NCI-H1694 (cell line): ENCODE measurements at places on chromosomes 4 and X.

DNA sequence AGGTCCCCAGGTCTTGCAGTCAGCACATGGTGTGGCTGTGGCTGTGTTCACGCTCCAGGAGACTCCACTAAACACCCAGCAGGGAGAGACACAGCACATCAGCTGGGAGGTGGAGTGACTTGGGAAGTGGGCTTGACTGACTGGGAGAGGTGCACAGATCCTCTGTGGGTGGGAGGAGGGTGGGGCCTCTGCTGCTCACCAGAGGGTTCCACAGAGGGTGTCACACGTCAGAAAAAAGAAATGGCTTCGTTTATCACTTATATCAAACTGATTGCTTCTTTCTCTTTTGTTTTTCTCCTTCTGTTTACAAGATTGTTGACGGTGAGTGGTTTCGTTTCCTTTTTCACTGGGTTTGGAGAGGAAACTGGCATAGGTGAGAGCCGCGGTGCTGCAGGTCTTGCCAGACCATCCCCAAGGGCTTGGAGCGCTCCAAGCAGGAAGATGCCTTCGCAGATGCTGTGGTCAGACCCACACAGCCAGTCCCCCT lies 24.8 kb upstream of the FAM193A start:
- no peak for DNase-seq

DNA sequence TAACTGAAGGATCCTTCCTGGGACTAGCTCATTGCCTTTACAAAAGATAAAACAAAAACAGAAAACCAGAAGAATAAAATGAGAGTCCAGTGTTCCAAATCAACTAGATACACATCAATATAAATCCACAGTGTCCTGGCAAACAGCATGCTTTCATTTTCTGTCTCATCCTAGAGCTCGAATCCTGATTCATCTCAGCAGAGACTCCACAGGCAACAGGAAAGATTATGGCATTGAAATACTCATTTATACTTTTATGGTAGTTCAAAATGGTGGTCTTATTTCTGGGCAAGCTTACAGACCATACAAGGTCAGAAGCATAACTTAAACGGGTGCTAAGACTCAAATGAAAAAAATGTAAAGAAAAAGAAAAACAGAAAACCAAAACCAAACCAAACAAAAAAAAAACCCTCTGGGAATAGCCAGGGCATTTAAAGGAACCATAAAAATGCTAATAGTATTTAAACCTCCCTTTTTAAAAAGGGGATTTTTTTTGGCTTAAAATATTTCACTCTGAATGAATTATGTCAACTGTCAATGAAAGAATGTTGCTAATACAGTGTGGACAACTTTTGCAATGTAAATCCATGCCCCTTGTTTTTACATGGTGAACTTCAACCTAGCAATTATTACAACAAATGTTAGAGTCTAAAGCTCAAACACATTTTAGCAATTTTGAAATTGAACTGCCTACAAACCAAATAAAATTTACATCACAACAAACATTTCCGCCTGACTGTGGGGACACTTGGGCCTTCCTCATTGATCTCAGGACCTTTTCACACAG lies 57.9 kb downstream of the GPR101 start:
- DNase-seq: no peak

GRCh38 chrX:136272325-136272724 lies 21.1 kb upstream of the MAP7D3 start:
- DNase-seq: no peak

DNA sequence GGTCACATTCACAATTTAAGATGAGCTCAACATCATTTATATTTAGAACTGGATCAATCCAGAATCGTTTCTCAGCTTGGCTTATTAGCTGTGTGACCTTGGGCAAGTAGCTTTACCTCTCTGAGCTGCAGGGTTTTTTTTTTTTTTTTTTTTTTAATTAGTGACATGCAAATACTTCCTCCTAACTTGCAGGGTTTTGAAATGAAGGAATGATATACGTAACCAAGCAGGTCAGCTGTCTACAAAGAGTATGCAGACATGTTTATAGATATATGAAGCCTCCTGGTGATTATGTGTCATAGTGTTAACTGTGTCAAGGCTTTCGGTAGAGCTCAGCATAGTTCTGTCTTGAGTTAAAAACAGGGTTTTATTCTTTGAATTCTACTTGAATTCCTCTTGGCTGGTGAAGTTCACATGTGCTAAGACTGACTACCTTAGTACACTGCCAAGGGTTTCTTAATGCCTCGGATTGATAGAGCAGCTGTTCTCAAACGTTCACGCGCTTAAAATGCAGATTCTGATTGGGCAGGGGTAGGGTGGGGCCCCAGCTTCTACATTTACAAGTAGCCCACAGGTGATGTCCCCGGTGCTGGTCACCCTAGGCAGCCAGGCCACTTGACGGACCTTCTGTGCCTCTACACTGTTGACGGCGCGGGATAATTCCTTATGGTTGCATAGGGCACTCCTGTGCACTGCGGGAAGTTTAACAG lies 654 bp upstream of the STS start:
- no peak for DNase-seq

DNA sequence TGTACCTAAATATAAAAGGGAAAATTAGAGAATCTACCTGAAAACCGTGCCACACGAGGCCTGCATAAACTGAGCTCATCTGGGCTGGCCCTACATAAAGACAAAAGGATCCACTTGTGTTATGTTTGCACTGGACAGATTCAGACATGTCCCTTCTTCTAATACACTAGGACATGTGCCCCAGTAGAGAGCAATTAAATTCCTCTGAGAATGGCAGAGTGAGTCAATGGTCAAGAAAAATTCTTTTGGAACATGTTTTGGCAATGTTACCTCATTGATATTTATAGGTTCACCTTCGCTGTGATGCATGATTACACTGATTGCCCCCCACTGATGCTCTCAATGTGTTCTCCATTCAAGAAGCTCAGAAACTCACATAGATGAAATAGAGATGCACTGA lies 95.2 kb downstream of the MANBA start:
- no peak for DNase-seq

DNA sequence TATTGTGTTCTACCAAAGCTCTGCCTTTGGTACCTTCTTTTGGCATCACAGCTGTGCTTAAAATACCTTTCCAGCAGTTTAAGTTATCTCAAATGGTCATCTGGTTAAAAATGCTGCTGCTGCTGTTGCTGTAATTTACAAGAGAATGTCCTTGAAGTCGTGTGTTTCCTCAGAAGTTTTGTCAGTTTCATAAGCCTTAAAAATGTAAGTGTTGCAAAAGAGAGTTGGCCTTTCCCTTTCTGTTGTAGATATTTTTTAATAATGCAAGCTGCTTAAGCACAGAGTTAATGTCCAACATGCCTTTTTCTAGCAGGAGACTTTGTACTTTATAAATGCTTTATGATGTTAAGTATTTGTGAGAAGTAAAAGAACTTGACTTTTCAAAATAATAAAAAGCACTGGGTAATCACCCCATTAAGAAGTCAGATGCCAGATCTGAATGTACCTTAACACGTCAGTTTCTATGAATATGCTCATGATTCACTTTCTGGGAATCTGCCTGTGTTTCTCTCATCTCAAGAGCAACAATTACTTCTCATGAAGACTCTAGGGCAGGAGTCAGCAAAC lies 35.3 kb upstream of the TENM3 start:
- DNase-seq: no peak

GRCh38 chr4:142383354-142383753 lies 462.7 kb downstream of the INPP4B start:
- no peak for DNase-seq

DNA sequence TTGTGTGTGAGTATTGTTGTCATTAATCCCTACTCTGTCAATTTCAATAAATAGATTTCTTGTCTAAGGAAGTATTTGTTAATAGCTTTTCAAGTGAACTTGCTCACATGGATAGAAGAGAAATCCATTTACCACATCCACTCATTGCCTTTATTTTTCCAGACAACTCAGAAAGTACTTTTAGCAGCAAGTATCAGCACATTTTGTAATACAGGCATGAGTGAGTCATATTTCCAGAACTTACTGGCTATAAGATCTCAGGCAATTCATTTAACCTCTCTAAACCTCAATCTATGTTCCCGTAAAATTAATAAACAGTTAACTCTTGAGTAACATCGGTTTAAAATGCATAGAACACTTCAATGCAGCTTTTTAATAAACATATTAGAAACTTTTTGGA lies 317.9 kb upstream of the PCDH7 start:
- DNase-seq: no peak

DNA sequence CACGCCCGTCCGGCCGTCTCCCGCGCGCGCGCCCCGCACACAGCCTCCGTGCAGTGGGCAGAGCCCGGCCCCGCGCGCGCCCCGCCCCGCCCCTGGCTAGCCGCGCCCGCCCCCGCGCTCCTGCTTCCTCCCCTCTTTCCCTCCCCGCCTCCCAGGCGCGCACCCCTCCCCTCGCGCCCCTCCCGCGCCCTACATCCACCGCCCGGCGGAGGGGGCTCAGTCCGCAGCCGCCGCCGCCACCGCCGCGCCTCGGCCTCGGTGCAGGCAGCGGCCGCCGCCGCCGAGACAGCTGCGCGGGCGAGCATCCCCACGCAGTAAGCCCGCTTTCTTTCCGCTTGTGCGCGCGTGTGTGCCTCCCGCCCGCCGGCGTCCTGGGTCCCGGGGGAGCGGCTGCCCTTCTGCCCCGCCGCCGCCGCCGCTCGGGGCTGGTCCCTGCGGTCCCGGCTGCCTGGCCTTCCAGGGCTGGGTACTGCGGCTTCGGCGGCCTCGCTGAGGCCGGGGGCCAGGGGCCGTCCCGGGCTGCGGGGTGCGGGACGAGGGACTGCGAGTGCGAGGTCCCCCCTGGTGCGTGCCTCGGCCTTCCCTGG lies at the start of gene FHL1:
TSS of gene FHL1 (plus strand) at position 219 of the 587 bp plus-strand sequence.
- peak; percentile 26 for DNase-seq

DNA sequence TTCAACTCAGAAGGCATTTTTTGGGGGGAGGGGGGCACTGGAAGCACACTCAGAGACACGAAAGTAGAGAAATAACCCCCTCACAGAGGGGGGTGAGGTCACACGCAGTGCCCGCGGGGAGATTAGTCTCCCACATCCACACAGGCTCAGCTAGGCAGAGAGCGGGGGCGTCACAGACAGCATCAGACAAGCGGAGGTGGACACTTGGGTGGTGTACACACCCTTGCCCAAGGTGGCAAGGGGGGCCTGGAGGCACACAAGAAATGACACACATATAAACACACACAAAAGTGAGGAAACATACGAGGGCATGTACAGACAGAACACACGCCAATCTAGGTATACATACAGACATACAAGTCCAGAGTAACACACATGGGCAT lies 637 bp upstream of the SYN1 start:
- no peak for DNase-seq

- no peak for DNase-seq
These were observed 59.8 kb downstream of the MRPL1 start for GRCh38 chr4:77922158-77923094.

- no peak for DNase-seq
These were observed 3.6 kb upstream of the TMEM271 start for GRCh38 chr4:579543-580175.

- no peak for DNase-seq
These were observed 105.6 kb downstream of the IRF2 start for GRCh38 chr4:184368731-184369130.

DNA sequence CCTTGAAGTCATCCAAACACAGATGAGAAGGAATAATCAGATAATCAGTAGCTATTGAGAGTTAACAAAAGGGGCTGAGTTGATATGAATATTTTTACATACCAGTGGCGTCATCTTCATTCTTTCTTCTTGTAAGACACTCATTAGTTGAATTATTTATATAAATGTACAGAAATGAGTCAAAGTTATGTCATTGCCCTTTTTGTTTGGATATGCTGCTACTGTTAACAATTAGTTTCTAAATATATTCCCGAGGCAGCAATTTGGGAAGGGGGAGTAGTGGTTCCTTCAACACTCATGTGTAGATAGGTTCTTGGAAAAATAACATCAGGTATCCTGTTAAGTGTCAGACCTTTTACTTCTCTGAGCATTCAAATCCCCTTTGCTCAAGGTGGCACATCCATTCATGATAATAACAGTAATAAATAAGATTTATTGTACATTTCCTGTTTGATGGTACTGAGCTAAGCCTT lies 436.6 kb downstream of the SPRY1 start:
- no peak for DNase-seq

GRCh38 chr4:172390331-172390730 lies 577.1 kb downstream of the GALNTL6 start:
- DNase-seq: no peak

- DNase-seq: peak; percentile 26
These were observed 7.3 kb downstream of the TREX2 start for GRCh38 chrX:153438532-153438931.

DNA sequence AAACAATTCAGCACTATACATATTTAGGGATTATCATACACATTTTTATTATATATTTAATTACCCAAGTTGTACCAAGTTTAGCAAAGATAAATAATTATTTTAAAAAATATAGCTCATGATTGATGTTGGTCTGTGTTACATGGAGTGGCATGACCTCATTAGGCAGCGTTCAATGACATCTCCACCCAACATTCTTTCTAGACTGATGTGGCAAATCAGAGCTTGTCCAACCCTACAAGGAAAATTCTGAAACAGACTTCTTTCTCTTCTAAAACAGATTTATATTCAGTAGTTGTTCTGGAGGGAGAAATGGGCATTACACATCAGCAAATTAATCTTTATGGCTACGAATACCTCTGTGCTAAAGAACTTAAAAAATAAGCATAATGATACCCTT lies 189.7 kb downstream of the PDGFC start:
- DNase-seq: no peak

- no peak for DNase-seq
These were observed 857.7 kb upstream of the HS3ST1 start for GRCh38 chr4:12286351-12286750.

DNA sequence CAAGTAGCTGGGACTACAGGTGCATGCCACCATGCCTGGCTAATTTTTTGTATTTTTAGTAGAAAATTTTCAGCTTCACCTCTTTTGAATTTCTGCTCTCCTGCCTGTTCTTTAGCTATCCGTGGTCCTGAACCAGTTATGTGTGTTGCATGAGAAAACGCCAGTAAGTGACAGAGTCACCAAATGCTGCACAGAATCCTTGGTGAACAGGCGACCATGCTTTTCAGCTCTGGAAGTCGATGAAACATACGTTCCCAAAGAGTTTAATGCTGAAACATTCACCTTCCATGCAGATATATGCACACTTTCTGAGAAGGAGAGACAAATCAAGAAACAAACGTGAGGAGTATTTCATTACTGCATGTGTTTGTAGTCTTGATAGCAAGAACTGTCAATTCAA lies 13.9 kb downstream of the ALB start:
- no peak for DNase-seq
